ENCODE measurements at places on chromosomes 4 and X.
A peak's percentile ranks its signal among the peaks of the same experiment; 100 is the strongest.

- no peak for DNase-seq
These were observed 51.5 kb upstream of the GPRIN3 start for GRCh38 chr4:89358935-89359638.

GRCh38 chr4:97656044-97656720 is 487.1 kb downstream of the STPG2 start:
- DNase-seq, result peak; percentile 40

DNA sequence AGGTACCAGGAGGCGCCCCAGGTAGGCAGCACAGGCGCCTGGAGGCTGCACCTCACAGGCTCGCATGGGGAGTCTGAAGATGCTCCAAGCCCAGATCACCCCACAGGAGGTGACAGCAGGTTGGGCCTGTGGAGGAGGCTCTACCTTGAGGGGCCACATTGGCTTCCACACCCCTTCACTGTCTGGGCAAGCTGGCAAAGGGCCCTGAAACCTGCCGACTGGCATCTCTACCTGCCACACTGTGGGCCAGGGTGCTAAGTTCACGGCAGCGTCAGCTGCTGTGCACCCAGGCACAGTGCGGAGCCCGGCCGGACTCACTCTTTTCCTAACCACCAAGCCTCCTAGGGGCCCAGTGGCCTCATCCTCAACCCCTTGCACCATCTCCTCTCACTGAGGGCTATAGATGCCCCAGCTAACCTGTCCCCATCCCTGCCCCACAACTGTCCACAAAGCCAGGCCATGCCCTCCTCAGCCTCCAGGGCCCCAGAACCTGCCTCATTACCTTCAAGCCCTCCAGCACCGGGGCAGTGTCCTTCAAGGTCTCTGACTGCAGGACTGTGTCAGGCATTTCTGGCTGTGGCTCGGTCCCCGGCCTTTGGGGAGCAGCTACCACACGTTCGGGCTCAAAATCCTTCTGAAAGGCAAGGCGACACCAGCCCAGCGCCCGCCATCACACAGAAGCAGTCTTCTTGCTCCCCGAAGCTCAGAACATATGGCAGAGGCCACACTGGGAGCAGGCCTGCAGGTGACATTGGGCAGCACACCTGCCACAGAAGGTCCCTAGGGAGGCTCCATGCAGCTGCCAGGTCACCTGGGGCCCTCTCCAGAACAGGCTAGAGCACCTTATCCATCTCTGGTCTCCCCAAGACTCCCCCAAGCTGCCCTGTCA is 28.8 kb downstream of the FGFR3 start:
- DNase-seq, result no peak

GRCh38 chr4:56182356-56182755 is 204.9 kb downstream of the AASDH start:
- DNase-seq, result no peak

DNA sequence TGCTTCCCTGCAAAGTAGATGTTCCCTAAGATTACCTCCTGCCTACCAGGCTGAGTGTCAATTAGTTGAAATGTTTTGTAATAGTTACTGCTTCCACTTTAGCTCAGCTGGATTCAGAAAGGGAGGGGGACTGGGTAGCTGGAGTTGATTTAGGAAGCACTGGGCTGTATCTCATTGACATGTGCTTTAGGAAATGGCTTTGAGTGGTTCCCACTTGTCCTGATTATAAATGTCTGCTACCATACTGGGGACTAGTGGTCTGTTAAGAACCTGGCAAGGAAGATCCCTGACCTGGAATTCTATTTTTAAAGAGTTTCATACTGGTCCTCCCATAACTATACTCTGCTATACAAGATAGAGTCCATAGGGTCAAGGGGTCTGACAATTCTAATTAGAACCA is 363.9 kb upstream of the PPP1R2C start:
- DNase-seq, result no peak

DNA sequence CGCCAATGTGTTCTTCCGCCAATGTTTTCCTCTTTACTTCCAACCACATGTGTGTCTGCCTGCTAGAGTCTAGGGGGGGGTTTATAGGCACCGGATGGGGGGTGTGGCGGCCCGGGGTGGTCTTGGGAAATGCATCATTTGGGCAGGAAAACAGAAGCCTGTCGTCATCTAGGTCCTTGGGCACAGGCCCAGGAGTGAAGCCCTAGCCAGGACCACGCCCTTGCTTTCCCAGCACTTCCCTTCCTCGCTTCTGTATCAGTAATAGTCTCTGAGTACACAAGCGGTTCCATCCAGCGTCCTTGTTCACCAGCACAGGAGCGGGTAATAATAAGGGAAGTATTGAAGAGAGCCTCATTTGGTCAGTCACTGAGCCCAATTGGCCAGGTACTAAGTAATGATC is 74.5 kb downstream of the QDPR start:
- DNase-seq, result no peak

DNA sequence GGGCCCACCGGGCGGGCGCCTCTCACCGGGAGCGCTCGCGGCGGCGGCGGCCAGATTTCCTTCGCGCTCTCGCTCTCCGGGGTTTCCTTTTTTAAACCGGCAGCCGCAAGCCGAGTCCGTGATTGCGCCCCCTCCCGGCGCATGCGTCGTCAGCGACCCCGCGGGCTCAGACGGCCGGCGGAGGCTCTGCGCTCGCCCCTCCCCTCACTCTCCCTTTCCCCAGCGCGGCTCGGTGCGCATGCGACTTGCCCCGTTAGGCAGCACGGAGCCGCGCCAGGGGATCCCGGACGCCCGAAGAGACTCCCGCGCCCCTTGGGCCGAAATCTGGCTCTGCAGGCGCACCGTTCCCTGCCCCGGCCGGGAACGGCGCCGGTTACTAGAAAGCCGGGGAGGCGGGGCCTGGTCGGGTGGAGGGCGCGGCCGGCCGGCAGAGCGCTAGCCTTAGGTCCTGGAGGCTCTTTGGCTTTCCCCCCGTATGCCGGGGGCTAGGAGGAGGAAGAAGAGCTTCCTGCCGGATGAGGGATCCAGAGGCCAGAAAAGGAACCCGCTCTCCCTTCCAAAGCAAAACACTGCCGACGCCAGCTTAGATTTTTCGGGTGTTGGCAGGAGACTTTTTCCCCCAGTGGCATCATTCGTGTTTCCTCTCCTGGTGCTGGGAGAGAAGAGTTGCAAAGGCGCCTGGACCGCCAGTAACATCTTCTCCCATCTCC is at the start of gene CLOCK:
CLOCK (minus strand) TSS at position 154 of the 710 bp plus-strand sequence. CDS start 64,124 bp downstream, outside the sequence.
- peak; percentile 74 for DNase-seq

GRCh38 chr4:2354118-2354517 is 64.3 kb downstream of the ZFYVE28 start:
- DNase-seq, result no peak

DNA sequence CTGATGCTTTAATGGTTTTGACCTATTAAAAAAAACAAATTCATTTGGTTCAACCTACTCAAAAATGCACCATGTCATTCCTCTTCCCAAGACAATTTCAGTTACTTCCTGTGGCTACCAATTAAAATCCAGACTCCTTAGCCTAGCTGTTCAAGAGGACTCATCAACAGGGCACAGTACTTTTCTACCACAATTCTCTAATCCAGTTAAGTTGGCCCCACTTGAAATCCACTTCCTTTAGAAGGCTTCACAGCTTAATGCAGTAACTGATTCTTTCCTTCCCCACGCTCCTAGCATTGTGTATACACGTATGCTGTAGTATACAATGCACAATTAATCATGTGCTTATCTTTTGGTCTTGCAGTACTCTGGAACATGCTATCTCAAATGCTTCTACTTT is 129.8 kb downstream of the UGT8 start:
- no peak for DNase-seq

DNA sequence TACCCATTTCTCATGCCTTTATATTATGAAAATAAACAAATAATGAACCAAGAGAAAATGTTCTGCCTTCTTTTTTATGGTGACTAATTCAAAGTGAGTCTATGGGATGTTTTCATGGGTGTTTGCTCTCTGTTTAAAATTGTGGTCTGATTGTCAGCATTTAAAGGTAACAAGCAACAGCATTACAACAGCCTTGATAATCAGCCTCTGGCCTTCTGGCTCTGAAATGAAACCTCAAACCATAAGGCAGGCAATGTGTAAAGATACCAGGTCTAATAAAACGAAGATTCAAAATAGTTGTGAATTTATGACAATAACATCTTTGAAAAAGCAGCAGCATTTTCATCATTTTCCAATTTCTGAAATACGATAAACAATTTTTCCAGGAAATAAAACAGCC is 63.7 kb downstream of the FAM13A start:
- DNase-seq, result no peak

DNA sequence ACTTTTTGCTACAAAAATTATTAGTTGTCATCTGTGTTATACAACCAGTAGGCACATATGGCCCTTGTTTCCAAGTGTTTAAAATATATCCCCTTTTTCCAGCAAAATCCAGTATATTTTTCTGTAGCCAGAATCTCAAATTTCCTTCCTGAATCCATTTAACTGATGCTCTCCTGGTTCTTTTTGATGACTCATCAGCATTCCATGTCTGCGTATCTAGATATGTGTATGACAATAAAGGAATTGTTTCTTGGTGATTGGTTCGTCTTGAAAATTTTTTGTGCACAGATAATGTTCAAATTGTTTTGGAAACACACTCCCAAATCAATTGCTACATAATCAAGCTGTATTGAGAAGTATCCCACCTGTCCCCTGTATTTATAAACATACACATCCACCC is 98.3 kb downstream of the ITM2A start:
- DNase-seq, result peak; percentile 0

DNA sequence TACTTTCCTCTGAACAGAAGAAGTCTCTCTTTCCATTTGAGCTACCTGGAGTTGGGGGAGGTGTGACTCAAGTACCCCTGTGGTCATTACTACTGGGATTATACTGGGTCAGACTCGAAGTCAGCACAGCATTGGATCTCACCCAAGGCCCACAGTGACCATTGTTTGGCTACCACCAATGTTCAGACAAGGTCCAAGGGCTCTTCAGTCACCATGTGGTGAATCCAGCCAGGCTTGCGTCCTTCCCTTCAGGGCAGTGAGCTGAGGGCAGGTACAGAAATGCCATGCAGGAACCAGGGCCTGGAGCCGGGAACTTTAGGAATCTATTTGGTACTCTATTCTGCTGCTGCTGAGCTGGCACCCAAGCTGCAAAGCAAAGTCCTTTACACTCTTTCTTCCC is 5.5 kb upstream of the SLC4A4 start:
- no peak for DNase-seq

DNA sequence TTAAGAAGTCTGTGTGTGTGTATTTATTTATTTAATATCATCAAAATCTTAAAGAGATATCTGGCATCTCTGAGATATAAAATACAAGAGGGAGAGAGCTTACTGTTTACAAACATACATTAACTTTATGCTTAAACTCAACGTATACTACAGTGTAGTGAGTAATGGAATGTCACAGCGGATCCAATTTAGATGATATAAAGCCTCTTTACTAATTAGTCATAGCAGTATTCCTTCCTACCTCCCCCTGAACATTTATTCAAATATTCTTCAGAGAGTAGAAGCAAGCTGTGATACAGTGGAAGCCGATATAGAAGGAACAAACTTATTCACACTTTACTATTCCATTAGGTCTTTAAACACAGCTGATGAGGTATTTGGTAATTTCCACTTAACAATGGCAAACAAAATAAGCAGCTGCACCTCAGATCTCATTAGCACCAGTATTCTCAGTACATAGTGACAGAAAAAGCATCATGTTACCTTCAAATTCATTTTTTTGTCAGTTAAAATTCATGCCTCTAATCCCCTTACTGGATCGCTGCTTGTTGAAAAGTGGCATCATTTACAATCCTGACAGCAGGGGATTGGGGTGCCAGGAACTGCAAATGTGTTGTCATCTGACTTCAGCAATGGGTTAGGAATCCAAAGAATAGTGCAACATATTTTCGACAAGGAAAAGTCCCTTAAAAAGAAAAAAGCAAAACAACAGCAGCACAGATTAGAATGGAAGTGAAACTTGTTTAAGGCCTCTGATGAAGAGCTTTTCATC is 658.7 kb upstream of the EPHA5 start:
- DNase-seq, result no peak

DNA sequence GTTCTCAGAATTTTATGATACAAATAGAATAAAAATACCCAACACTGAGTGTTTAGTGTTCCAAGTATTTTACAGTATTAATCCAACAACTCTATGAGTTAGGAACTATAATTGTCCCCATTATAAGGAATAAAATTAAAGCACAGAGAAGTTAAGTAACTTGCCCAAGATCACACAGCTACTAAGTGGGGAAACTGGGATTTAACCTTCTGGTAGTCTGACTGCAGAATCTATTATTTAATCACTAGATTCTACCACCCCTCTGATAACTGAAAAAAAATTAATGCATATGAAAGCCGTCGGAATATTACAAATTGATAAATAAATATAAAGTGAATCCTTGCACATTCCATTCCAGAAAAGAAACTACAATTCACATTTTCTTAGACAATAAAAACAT is 5.7 kb upstream of the NKX6-1 start:
- DNase-seq, result no peak

- DNase-seq, result no peak
These were observed 449 bp downstream of the CTPS2 start for GRCh38 chrX:16711893-16712547.

DNA sequence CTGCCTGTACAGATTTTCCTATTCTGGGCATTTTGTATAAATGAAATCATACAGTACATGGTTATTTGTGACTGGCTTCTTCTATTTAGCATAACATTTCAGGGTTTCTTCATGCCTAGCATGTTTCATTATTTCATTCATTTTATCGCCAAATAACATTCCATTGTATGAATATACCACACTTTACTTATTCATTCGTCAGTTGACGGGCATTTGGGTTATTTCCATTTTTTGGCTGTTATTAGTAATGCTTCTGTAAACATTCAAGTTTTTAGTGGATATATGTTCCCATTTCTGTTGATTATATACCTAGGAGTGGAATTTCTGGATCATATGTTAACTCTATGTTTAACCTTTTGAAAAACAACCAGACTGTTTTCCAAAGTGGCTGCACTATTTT is 47.5 kb downstream of the INTS12 start:
- DNase-seq, result no peak

DNA sequence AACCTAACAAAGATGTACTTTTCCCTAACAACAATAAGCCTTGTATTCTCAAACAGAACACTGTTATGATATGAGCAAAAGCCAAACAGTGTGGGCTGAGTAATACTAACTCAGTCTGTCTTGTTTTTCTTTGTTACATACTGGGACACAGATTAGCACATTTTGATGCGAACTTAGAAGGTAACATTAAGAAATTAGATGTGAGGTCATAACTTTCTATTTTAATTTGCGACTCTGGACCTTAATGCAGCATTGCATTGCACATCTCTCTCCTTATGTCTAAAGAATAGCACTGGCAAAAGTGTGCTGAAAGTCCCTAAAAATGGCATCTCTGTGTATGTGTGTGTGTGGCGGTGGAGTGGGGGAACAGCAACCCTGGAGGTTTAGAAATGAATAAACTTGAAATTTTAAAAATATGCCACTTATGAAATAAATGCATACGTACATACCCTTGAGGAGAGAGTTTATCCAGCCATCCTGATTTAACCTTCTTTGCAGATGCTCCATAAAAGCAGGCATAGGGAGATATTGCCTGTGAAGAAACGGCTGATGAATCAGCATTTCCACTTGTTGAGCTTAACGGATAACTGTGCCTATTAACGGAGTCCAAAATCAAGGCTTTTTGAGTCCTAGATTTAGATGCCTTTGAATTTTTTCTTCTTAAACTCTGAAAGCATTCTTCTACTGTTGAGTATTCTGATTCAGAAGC is 34.2 kb downstream of the ARAP2 start:
- DNase-seq, result no peak

Measured in kidney glomerular epithelial cell (primary cell).